ENCODE measurements at places on chromosomes 16 and 17. TPM values are rescaled to one million over a fixed set of nuclear protein-coding genes. Genes with fewer than 3 reads are reported as not detected.

- no peak for DNase-seq
- no peaks in the 10 kb centered on the region for H3K27me3 ChIP-seq
- no peak overlapping the region for H3K27ac ChIP-seq
- H3K36me3 ChIP-seq, result no peaks in the 10 kb centered on the region
- H3K4me3 ChIP-seq, result no peak overlapping the region
Measured at GRCh38 chr17:78651554-78651953, 74.4 kb upstream of the DNAH17 start.

Gene TEDC2
- total RNA-seq, result 0.81 TPM

- no peak overlapping the region for H3K4me3 ChIP-seq
- H3K27me3 ChIP-seq, result no peaks in the 10 kb centered on the region
- no peak overlapping the region for H3K27ac ChIP-seq
- DNase-seq, result no peak
- no peaks in the 10 kb centered on the region for H3K4me1 ChIP-seq
Measured at GRCh38 chr17:6986676-6987075, 9.2 kb upstream of the ALOX12 start.

Gene CDH1
- total RNA-seq, result 155 TPM

DNA sequence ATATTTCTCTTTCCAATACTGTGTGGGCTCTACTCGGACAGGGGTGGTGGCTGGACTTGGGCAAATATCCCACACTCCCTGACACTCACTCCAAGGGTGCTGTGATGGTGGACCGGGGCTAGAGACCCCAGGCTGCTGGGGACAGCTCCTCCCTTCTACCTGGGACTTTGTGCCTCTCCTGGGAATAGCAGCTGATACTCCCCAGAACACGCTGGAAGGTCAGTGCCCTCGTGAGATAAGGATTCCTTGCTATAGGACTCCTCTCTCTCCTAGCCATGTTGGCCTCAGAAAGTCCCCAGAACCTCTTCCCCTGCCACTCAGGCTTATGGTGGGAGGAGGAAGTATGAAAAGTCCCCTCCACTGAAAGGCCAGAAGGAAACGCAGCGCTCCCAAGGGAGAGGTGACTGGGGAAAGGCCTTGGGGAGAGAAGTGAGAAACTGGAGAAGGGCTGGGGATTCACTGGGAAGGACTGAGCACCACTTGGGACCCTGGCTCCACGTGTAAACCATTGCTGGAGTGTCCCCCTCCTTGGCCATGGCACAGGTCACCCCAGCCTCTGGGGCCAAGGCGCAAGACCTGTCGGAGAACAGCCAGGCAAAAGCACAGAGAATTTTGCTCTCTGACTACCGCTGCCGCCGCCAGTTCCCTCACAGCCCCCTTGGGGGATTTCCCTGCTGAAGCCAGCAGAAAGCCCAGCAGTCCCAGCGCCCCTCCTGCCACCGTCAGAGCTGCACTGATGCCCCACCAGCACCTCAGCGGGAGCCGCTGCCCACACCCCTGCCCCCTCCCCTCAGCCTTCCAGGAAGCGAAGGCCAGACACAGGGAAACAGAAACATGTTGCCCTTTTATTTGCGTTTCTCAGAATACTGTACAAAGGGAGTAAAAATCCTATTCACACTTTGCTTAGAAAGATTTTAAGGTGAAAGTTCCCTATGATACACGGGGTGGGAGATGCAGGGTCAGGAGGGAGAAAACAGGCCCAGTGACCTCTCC, 2.1 kb upstream of the GSDMB start:
- no peaks in the 10 kb centered on the region for H3K27me3 ChIP-seq
- H3K4me3 ChIP-seq, result no peak overlapping the region
- H3K4me1 ChIP-seq, result no peaks in the 10 kb centered on the region
- H3K27ac ChIP-seq, result no peak overlapping the region
- DNase-seq, result no peak

DNA sequence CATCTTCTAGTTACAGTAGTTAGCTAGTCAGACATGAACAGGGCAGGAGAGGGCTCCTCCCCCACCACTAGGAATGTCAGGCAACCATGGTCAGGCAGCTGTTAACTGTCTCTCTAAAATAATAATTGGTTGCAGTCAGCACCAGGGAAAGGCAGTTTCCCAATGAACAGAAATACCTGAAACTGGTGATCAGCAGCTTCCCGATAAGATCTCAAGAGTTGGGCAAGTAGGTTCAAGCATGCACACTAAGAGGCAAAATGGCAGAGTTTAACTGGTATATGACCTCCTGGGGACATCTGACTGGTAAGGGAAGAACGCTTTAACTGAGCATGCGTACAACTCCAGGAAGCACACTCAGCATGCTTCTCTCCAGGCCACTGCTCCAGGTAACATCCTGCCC, 12.6 kb upstream of the XYLT1 start:
- no peaks in the 10 kb centered on the region for H3K4me1 ChIP-seq
- no peak overlapping the region for H3K27ac ChIP-seq
- peaks cover 3% of the 10 kb centered on the region for H3K27me3 ChIP-seq
- H3K36me3 ChIP-seq, result no peaks in the 10 kb centered on the region
- no peak for DNase-seq

- no peak overlapping the region for H3K4me3 ChIP-seq
- no peak overlapping the region for H3K27ac ChIP-seq
- H3K27me3 ChIP-seq, result no peaks in the 10 kb centered on the region
- no peaks in the 10 kb centered on the region for H3K4me1 ChIP-seq
- H3K36me3 ChIP-seq, result no peaks in the 10 kb centered on the region
Measured at GRCh38 chr17:68693466-68693865, 92.3 kb upstream of the FAM20A start.

Gene TNFSF13
- total RNA-seq, result 10.5 TPM

- H3K27ac ChIP-seq, result peak overlapping the region; percentile 58
- no peaks in the 10 kb centered on the region for H3K27me3 ChIP-seq
- peaks cover 6% of the 10 kb centered on the region for H3K4me1 ChIP-seq
- DNase-seq, result no peak
- no peaks in the 10 kb centered on the region for H3K36me3 ChIP-seq
Measured at GRCh38 chr17:75313941-75314551, 24.8 kb upstream of the SLC25A19 start.

DNA sequence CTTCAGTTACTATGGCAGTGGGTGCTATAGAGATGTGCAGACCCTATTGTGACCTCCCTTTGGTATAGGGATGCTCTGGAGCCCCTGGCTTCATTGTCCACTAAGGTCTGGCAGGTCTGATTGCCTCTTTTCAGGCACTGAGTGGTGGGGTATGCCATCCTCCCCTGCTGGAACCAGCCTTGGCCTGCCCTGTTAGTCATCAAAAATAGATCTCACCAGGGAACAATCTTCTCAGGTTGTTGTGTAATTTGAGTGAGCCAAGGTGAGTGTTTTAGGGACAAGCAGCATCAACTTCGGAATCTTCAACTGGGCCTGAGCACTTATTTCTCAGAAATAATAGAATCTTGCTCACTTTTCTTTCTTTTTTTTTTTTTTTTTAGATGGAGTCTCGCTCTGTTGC, 19.6 kb downstream of the HMOX2 start:
- no peaks in the 10 kb centered on the region for H3K27me3 ChIP-seq
- no peak overlapping the region for H3K27ac ChIP-seq
- no peak for DNase-seq
- H3K4me1 ChIP-seq, result peaks cover 13% of the 10 kb centered on the region
- H3K4me3 ChIP-seq, result no peak overlapping the region

Gene TNFRSF13B
- total RNA-seq, result not detected

Gene HOXB5
- total RNA-seq, result 0.20 TPM

GRCh38 chr17:61764846-61765245, 98.5 kb downstream of the BRIP1 start:
- no peaks in the 10 kb centered on the region for H3K27me3 ChIP-seq
- H3K4me1 ChIP-seq, result no peaks in the 10 kb centered on the region
- no peak overlapping the region for H3K27ac ChIP-seq
- H3K4me3 ChIP-seq, result no peak overlapping the region
- H3K36me3 ChIP-seq, result no peaks in the 10 kb centered on the region

Gene LRRC36
- total RNA-seq, result 1.8 TPM

Gene PRAC1
- total RNA-seq, result not detected

GRCh38 chr17:82114872-82115271, 16.8 kb upstream of the FASN start:
- no peaks in the 10 kb centered on the region for H3K27me3 ChIP-seq
- no peaks in the 10 kb centered on the region for H3K36me3 ChIP-seq
- H3K4me1 ChIP-seq, result no peaks in the 10 kb centered on the region
- no peak overlapping the region for H3K4me3 ChIP-seq

Gene LHX1
- total RNA-seq, result not detected

- no peaks in the 10 kb centered on the region for H3K27me3 ChIP-seq
- no peak for DNase-seq
- no peak overlapping the region for H3K4me3 ChIP-seq
- peaks cover 71% of the 10 kb centered on the region for H3K4me1 ChIP-seq
- H3K27ac ChIP-seq, result no peak overlapping the region
- no peaks in the 10 kb centered on the region for H3K36me3 ChIP-seq
Measured at GRCh38 chr17:46139432-46140210, 53.6 kb downstream of the KANSL1 start.

DNA sequence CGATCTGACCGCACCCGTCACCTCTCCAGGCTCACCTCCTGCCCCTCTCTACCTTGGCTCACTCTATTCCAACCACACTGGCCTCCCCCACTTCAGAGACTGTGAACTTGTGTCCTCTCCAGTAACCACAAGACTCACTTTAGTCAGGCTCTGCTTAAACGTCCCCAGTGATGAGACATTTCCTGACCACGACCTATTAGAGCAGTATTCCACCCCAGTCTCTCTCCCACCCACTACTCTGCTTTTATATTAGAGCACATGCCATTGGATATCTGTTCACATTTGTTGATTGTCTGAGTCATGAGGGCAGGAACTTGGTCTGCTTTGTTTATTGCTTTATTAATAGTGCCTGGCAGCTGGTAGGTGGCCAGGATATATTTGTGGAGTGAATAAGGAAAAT, 20.1 kb downstream of the COX11 start:
- no peak overlapping the region for H3K27ac ChIP-seq
- H3K27me3 ChIP-seq, result no peaks in the 10 kb centered on the region
- no peaks in the 10 kb centered on the region for H3K36me3 ChIP-seq
- no peak overlapping the region for H3K4me3 ChIP-seq
- H3K4me1 ChIP-seq, result no peaks in the 10 kb centered on the region

Gene SCN4A
- 0.38 TPM for total RNA-seq

GRCh38 chr17:48728232-48729231, at the start of gene HOXB13:
Gene HOXB13 (minus strand): TSS chr17:48728750. CDS start chr17:48728593, 157 bp downstream.
- H3K36me3 ChIP-seq, result no peaks in the 10 kb centered on the region
- H3K4me3 ChIP-seq, result peak within 1 kb of the TSS; percentile 6
- DNase-seq, result no peak
- no peaks in the 10 kb centered on the region for H3K4me1 ChIP-seq

Gene SGCA
- total RNA-seq, result not detected

DNA sequence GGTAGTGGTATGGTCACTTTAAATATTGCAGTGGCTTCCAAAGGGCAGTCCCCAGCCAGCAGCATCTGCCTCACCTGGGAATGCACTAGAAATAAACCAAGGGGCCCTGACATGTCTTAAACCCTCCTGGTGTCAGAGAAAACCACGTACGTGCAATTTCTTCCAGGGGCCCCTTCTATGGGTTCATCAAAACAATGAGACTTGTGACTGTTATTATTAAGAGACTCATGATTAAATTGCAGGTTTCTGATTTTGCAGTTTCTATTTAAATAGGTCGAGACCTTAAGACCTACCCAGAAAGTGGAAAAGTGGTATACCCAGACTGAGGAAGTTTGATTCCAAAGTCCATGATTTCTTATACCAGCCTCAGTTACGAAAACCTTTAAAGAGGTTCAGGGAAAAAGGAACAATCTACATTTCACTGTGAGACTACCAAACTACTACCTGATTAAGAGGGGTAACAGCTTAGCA, 746 bp upstream of the POLG2 start:
- H3K4me3 ChIP-seq, result no peak overlapping the region
- H3K27ac ChIP-seq, result peak overlapping the region; percentile 6
- peaks cover 38% of the 10 kb centered on the region for H3K36me3 ChIP-seq
- H3K4me1 ChIP-seq, result peaks cover 2% of the 10 kb centered on the region
- no peak for DNase-seq
